Activated CD8-positive, alpha-beta memory T cell treated with anti-CD3 and anti-CD28 coated beads for 36 hours (primary cell): ENCODE measurements at places on chromosomes 7 and 10. TPM values are rescaled to one million over a fixed set of nuclear protein-coding genes. Genes with fewer than 3 reads are reported as not detected.

GDF2 gene
- not detected for total RNA-seq

CHPF2 gene
- 34.4 TPM for total RNA-seq

KLF14 gene
- not detected for total RNA-seq

C10orf95 gene
- 0.74 TPM for total RNA-seq

PRR15 gene
- total RNA-seq: not detected

ACHE gene
- 0.23 TPM for total RNA-seq

TSPAN14 gene
- 43.7 TPM for total RNA-seq

PRF1 gene
- 142 TPM for total RNA-seq

CHST3 gene
- total RNA-seq: 0.21 TPM

TRIM73 gene
- total RNA-seq: 2.6 TPM

HOGA1 gene
- total RNA-seq: not detected

FAM131B gene
- total RNA-seq: 2.2 TPM

CALHM3 gene
- total RNA-seq: not detected

BTBD16 gene
- total RNA-seq: not detected

DNA2 gene
- 49.7 TPM for total RNA-seq
